ENCODE measurements at places on chromosomes 3 and 15.
A peak's percentile ranks its signal among the peaks of the same experiment; 100 is the strongest.

GRCh38 chr3:171225708-171226107 lies 199.2 kb upstream of the SLC2A2 start:
- DNase-seq: no peak

- DNase-seq: no peak
Measured at GRCh38 chr3:122969585-122970469, 57.7 kb downstream of the SEMA5B start.

GRCh38 chr3:151290673-151291072 lies 12.3 kb upstream of the P2RY14 start:
- no peak for DNase-seq

DNA sequence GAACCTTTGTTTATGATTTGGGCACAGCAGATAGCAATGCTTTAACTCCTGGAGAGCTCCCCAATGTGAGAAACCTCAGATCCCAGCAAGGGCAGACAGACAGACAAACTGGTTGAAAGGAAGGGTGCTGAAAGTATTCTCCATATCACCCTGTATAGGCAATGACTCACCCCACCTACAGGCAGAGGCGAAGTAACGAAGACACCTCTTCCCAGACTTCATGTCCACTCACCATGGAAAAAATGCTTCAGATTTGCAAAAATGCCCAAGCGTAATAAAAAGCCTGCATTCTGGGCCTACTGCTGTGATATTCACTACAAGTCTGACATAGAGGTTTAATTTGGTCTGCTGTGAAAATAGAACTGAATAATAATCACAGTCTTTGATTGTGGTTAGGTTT lies 50.5 kb downstream of the THBS1 start:
- DNase-seq: peak; percentile 30

DNA sequence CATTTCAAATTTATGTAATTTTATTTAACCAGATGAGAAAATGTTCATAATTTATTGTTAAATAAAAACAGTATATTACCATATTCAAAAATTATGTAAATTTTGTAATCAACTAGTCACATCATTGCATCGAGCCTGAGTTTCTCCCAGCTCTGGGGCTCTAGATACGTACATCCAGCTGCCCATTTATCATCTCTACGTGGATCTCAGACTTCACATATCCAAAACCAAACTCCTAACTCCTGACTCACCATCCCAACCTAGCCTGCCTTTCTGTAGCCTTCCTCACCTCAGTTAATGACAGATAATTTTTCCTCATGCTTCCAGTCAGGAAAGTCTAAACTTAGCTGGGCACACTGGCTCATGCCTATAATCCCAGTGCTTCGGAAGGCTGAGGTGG lies 194.8 kb downstream of the SSR3 start:
- no peak for DNase-seq

DNA sequence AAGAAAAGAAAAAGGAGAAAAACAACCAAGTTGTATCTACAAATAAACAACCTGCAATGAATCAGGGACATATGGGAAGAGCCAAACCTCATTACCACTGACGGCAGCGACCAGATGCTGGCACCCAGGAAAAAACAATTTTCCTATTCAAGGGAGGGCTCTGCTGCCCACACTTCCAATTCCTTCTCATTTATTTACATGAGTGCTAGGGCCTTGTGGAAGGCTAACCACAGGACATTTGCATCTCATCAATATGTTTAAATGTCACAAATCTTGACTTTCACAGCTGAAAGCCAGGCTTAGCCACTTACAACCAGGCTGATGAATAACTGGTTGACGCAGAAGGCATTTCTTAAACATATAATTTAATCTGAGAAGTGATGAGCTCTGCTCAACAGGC lies 36.0 kb downstream of the RFTN1 start:
- DNase-seq: no peak

DNA sequence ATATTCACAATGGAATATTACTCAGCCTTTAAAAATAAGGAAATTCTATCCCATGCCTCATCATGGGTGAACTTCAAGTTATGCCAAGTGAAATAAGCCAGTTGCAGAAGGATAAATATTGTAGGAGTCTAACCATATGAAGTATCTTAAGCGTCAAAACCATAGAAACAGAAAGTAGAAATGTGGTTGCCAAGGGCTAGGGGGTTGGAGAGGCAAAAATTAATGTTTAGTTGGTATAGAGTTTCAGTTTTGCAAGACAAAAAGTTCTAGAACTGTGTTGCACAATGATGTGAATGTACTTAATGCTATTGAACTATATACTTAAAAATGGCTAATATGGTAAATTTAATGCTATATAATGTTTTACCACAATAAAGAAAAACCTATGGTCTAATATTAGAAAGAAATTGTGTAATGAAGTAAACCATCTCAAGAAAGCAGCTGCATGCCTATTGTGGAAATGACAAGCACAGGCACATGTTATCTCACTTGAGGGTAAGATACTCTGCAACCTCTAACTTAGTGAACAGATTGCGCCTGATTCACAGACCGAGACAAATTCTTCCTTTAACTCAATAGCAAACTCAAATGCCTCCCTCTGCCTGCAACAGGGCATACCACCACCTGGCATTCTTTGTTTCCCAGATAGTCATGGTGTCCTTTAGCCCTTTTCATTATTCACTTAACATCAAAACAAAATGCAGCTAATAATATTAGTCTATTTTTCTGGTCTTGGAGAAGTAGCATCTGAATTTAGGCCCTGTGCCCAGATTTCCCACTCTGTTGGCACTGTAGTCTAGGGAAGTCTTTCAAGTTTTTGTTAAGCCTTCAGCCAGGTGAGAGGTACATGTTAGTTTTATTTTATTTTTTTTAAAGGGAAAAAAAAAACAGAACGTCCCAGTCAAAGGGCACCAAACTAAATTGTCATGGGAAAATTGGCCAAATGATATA lies 80.2 kb upstream of the ACP3 start:
- DNase-seq: no peak

GRCh38 chr3:36303286-36303685 lies 77.0 kb upstream of the STAC start:
- DNase-seq: no peak

- DNase-seq: no peak
Measured at GRCh38 chr3:183619624-183620251, 15.7 kb upstream of the KLHL24 start.

GRCh38 chr15:67188551-67189218 lies 65.8 kb downstream of the AAGAB start:
- DNase-seq: no peak

DNA sequence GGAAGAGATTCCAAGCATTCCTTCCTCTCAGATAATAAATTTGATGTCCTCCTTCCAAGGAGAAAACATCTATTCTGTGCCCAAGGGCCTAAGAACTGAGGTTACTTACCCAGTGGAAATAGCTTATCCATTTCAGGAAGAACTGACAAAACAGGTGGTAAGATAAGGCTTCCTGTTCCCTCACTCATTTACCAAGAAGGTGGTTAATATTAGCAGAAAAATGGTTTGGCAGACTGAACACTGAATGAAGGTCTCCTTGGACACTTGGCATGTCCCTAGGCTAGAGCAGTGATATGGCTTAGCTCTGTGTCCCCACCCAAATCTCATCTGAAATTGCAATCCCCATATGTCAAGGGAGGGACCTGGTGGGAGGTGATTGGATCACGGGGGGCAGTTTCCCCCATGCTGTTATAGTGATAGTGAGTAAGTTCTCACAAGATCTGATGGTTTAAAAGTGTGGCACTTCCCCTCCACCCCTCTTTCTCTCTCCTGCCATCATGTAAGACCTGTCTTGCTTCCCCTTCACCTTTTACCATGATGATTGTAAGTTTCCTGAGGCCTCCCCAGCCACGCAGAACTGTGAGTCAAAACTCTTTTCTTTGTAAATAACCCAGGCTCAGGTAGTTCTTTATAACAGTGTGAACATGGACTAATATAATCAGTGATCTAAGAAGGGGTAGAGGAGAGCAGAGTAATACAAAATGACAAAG lies 127.4 kb downstream of the ST8SIA2 start:
- no peak for DNase-seq

GRCh38 chr3:99662838-99663570 lies 24.6 kb downstream of the COL8A1 start:
- DNase-seq: no peak

- DNase-seq: no peak
Measured at GRCh38 chr3:107124885-107125284, 252.4 kb upstream of the CCDC54 start.

- no peak for DNase-seq
Measured at GRCh38 chr15:84874981-84875699, 9.3 kb upstream of the SLC28A1 start.

GRCh38 chr3:21067031-21067813 lies 683.8 kb downstream of the ZNF385D start:
- no peak for DNase-seq

DNA sequence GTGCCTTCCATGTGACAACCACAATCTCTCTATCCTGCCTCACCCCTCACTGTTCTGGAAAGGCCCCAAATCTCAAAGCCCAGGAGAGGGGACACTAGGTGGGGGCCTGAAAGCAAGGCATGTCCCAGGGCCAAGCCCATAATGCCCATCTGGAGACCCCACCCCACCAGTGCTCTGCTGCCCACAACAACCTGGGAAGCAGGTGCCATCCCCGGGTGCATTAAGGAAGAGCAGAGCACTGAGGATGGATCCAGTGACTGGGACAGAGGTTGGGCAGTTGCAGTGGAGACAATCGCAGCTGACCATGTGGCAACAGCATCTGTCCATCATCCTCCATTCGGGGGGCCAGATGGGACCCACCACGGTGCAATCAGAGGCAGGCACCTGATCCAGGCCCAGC lies 106.2 kb upstream of the PRR20G start:
- no peak for DNase-seq

- no peak for DNase-seq
Measured at GRCh38 chr15:27036210-27036609, 65.2 kb downstream of the GABRG3 start.

GRCh38 chr3:16723978-16724377 lies 118.8 kb upstream of the DAZL start:
- DNase-seq: no peak

- no peak for DNase-seq
Measured at GRCh38 chr3:127598841-127599570, 795 bp downstream of the MCM2 start.

- DNase-seq: no peak
Measured at GRCh38 chr15:84816694-84817465, at the start of gene ALPK3. TSS of gene ALPK3 (plus strand) at chr15:84817356. CDS start at chr15:84817453, 97 bp downstream.

DNA sequence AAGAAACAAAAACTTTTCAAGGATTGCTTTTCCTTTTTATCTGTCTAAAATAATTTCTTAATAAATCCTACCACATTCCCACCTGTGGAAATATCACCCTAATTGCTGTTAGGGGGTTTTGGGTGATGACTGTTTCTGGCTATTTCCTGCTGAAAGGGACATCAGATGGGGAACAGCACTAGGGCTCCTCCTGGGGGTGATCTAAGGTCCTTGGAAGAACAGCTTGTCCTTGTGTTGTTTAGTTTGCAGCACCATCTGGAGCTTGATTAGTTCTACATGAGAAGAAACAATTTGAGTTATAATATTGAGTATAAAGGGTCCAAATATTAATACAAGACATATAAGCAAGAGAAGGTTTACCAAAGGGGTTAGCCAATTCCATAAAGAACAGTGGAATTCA lies 18.7 kb downstream of the OR5H15 start:
- no peak for DNase-seq

GRCh38 chr3:105661461-105661860 lies 207.4 kb downstream of the CBLB start:
- no peak for DNase-seq

DNA sequence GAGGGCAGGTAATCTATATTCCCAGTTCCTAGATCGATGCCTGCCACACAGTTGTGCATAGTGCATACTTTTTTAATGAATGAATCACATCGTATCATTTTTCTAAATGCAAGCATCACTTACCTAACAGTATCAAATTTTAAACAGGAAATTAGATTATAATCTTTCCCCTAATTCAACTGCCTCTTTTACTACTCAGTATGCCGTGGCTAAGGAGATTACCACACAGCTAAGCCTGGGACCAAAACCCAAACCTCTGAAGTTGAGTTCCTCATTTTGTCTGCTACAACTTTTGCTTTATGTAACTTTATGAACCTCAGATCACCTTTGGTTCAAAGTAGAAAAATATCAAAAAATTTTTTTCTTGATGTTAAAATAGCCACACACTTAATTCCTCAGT lies 53.2 kb upstream of the FNDC3B start:
- DNase-seq: no peak

- DNase-seq: no peak
Measured at GRCh38 chr15:72340366-72340765, 20.4 kb upstream of the CELF6 start.

DNA sequence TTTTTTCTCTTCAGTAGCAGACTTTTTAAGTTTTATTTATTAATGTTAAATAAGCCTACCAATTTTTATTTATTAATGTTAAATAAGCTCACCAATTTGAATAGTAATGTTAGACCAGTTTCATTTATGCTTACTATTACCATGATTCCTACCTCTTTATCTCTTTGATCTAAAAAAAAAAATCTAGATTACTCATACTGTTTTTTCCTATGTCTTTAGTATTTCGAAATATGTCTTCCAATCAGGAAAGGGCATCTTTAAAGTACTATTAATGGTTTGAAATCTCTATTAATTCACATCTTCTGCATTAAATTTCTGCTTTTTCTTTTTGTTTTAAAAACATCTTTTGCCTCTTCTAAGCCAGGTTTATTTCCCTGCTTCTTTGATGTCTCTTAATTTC lies 27.5 kb upstream of the MAPKBP1 start:
- no peak for DNase-seq

DNA sequence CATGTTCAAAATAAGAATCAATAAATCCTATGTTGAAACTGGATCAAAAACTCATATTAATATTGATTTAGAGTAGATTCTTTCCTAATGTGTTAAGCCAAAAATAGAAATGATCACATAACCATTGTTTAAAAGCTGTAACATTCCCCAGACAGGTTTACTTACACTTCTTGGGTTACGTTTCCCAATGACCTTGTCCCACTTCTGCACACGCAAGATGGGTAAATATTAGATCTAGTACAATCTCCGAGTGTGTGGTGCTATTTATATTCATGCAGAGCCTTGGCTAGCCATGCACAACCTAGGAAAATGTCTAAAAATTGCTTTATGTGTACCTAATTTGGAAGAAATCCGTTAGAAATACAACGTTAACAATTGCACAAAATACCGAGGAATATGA lies 39.6 kb downstream of the ERC2 start:
- no peak for DNase-seq
